ENCODE measurements at places on chromosomes 13 and 19.

DNA sequence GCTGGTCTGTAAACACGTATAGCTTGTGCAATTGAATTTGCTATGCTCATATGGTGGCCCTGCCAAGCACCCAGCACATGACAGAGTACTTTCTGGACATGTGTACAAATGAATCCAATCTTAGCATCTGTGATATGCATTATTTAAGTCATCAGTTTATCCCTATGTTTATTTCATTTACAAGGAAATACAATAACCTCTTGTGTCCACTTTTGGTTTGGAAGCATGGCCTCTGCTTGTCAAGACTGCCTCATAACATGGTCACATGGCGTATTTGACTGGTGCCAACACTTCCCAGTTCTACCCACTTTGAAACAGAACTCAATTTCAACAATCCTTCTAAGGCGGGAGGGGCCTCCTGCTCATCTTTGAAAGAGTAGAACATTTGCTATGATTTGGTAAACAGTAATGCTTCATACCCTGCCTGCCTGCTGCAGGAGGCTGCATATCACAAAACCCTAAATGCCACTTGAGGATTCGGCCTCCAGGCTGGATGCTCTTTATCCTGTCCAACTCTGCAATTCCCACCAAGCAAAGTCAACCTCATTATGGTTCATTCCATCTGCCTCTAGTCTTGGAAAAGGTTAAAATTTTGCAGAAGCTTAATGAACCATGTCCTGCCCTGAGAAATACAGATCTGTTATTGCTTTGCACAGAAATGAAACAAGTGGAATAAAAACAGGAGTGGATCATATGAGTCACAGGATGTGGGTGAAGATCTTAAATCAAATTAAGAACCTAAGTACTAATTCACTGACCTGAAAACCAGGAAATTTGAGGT, 151.3 kb downstream of the CYSLTR2 start:
- no peak for DNase-seq

DNA sequence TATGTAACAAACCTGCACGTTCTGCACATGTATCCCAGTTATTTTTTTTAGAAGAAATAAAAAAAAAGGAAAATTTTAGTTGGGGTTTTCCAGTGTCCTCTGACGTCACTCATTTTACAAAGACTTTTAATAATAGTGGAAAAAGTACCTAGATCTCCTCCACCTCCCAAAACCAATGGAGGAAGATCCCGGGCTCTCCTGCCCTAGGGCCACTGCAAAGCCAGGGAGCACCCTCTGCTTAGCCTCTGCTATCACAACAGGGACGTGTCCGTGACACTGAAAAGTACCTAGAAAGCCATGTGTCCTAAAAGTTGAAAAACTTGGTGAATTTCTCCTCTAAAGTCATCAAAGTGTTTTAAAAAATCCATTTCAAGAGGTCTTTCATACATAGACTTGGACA, 46.7 kb upstream of the IRS2 start:
- DNase-seq = no peak

DNA sequence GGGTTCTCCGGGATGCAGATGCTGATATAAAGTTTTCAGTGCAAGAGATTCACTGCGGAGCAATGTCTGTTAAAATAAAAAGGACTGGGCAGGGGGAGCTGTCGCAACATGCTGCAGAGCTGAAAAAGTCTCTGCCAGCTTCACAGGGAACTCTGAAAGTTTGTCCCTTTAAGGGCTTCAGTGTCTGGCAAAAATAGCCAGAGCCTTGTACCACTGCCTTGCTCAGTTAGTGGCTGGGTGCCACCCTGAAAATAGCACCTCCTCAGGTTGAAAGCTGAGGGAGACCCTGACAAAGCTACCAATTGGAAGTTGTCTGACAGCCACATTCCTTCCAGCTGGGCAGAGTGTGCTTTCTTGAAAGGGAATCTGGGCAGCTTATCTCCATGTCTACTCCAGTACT, 3.0 kb upstream of the NDFIP2 start:
- DNase-seq = no peak

DNA sequence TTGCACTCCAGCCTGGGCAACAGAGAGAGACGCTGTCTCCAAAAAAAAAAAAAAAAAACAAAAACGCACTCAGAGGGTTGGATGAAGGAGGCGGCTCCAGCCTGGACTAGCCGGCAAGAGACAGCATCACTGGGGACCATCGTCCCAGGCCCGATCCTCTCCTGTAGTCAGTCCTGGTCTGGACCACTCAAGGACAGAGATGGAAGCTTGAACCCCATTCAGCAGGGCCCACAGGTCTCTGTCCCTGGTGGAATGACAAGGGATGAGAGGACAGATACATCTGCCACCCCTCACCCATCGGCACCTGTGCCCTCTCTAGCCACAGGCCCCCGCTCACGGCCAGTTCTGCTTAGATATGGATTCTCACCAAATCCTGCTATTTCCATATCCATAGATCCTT, 14.0 kb downstream of the ADGRE5 start:
- DNase-seq = no peak

GRCh38 chr13:28329395-28330158, 165.4 kb downstream of the FLT1 start:
- peak; percentile 92 for DNase-seq

DNA sequence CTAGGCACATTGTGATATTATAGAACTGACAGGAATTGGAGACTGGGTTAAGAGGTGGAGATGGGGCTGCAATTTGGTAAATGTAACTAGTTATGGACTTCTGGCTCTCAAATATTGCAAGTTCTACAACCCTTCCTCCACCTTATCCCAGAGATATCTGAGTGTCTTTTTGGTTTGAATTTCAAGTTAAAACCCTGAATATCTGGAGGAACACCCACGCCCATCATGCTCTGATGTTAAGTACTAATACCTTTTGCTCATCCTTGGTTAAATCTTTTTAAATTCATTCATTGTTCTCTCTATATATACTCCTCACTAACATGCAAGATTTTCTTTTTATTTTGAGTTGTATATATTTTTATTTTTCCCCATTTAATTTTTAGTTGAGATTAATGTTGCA, 28.9 kb downstream of the ITGBL1 start:
- DNase-seq = no peak

All from GM04504 (cell line).